ENCODE measurements at places on chromosomes 6 and 20.

DNA sequence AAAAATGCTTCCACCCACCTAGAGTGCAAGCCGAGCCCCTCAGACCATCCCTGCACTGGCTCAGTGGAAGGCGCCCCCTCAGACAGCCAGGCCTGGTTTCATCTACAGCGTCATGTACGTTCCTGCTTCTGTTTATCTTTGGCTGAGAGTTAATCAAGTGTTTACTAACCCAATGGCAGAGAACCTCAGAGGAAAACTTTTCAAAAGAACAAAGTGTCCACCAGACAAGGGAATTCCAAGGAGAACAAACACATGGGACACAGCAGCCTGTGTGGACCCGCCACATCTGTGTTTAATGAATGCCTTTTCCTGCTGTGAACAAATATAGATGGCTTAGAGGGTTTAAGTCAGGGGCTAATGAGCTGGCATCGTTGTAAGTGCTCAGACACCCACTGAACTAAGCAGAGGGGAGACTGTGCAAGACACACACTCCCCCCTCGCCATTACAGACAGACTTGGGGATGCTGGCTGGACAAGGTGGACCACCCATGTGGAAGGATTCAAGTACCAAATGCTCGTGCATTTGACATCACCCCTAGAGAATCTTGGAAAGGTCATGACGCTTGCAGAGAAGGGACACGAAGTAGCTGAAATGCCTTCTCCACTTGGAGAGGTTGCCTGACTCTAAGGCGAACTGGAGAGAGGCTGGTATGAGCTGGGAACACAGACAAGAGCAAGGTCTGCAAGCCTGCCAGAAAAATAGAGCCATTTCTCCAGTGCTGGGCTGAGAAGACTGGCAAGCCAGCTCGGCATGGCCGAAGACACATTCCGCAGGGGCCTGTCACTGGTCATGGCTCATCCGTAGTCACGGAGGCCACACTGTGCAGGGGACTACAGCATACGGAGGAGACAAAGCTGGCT, 53.5 kb upstream of the NXT1 start:
- DNase-seq: no peak

DNA sequence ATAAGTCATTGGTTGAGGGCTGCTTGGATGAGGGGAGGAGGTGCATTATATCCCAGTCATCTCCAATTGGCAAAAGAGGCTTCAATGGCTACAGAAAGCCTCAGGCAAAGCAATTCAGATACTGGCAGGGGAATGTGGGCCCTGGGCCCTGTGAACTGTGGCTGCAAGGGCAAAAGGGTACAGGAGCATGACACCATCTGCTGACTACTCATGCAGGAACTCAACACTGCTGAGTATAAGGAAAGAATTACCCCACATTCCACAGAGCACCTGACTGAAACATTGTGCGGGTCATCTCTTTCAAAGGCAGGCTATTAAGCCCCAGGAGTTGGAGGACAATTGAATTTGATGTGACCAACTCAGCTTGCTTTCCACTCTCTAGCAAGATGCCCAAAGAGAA, 92.1 kb upstream of the SPTLC3 start:
- DNase-seq: no peak

- DNase-seq: no peak
These were observed 129.0 kb downstream of the SOX4 start for GRCh38 chr6:21722510-21722909.

GRCh38 chr6:41736186-41736733, 852 bp upstream of the TFEB start:
- no peak for DNase-seq

DNA sequence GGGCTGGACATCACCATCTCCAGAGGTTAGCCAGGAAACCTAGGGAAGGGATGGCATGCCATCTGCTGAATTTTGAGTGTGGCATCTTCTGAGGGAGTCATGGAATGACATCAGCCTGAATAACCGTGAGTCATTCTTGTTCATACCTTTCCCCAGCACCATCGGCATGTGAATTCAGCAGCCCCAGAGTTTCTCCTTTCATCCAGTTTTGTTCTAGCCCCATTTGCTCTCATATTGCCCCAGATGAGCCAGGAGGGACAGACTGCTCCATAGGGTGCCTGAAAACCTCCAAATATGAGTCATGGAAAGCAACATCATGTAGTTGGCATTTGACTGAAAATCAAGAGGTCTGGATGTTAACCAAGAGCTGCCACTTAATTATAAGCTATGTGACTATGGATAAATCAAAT, 219.2 kb upstream of the SGK1 start:
- DNase-seq: no peak

DNA sequence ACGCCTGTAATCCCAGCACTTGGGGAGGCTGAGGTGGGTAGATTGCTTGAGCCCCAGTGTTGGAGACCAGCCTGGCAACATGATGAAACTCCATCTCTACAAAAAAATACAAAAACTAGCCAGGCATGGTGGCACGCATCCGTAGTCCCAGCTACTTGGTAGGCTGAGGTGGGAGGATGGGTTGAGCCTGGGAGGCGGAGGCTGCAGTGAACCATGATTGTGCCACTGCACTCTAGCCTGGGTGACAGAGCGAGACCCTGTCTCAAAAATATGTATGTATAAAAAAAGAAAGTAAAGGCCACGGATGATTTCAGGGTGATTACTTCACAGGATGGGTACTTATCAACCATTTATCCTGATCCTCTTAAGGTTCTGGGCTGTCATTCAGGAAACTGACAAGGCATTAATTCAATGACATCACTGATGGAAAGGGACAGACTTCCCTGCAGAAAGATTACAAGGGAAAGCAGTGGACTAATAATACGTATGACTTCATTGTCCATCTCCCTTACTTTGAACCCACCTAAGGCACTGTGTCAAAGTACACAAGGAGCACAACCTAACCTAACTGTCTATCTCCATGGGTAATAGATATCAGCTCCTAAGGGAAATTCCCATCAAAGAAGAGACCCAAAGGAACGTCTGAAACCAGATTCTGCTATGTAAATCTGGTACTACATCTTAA, 61.2 kb downstream of the ZMYND8 start:
- no peak for DNase-seq

DNA sequence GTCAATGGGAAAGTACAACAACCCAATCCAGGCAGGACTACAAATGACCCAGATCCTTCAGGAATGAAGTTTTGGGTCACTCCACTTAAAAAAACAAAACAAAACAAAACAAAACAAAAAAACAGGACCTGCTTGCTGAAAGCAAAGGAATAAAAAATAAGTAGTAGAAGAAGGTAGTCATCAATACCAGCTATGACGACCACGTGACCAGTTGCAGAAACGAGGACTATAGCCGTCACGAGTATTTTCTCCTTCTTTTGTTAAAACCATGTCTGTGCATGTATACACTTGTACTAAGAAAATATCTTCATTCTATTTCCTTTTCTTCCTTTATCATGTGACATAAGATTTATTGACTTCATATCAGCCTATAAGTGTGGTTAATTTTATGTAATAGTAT, 308.4 kb upstream of the DEFB112 start:
- DNase-seq: no peak

GRCh38 chr20:24048024-24048611, 59.5 kb upstream of the GGTLC1 start:
- DNase-seq: no peak

GRCh38 chr6:166173281-166173951, 5.8 kb upstream of the TBXT start:
- no peak for DNase-seq

DNA sequence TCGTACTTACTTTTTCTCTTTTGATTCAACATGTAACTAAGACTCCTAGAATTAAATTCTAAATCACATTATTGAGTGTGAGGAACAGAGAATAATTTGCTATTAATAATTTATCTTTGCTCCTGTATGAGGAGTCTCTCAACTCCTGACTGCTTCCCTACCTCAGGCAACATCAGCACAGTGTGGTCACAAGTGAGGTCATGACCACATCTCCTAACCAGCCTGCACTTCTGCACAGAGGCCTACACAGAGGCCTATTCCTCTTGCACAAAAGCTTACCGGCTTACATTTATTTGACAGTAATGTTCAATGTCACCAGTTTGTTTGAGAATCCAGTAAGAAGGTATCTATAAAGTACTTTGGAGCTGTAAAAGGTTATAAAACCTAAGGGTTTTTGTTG, 637.4 kb upstream of the MARCKS start:
- DNase-seq: no peak

GRCh38 chr6:122352981-122353664, 46.3 kb upstream of the HSF2 start:
- no peak for DNase-seq

GRCh38 chr20:45114465-45115385, at the start of gene WFDC5:
WFDC5 (minus strand) TSS chr20:45115174; CDS start chr20:45115083, 91 bp downstream.
- no peak for DNase-seq

DNA sequence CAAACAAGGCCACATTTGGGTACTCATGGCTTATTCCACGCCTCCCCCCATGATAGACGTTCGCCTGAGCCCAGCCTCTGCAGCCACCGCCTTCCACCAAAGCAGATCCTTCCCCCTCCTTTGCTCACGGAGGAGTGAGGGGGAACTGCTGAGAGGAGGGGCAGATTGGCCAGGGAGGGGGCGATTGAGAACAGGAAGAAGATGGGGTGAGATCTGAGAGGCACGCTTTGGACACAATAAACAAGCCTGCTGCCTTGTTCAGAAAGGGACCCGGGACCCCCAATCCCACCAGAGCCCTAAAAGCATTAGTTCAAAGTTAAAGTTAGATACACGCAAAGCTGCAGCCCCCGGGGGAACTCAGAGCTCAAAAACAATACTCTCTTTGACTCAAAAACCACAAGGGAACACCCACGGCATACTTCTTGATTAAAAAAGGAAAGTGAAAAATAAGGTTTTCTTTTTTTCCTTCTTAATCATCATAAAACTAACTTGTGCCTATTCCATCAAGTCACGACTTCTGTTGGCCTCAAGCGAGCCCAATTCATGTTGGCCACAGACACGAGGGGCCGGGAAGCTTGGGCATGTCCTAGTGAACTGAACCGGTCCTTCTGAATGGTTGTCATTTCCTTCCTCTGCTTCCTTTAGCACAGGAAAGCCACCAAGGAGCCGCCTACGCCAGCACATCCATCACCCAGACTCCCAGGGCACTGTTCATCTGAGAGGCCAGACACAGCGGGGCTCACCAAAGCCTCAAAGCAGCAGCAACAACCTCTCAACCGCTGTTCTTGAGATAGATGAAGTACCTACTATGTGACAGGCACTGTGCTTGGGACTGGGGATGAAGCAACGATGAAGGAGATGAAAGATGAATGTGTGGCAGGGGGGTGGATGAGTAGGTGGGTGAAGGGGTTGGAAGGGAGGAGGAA, 44.7 kb downstream of the NFATC2 start:
- peak; percentile 20 for DNase-seq

DNA sequence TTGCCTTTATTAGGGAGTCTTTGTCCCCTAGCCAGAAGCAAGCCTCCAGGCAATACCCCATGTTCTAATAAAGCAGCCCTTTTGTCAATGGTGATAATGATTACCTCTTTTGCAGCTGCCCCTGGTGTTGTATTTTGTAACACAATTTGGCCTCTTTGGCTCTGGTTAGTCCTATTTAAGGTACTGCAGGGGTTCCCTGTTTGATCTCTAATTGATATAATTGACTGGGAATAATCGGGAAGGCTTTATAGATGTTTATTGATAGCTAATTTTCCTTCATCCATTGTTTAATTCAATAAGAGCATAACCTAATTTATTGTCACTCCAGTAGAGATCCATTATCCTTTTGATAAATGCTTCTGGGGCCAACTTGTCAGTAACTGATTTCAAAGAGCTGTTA, 537.2 kb downstream of the PKHD1 start:
- DNase-seq: no peak

DNA sequence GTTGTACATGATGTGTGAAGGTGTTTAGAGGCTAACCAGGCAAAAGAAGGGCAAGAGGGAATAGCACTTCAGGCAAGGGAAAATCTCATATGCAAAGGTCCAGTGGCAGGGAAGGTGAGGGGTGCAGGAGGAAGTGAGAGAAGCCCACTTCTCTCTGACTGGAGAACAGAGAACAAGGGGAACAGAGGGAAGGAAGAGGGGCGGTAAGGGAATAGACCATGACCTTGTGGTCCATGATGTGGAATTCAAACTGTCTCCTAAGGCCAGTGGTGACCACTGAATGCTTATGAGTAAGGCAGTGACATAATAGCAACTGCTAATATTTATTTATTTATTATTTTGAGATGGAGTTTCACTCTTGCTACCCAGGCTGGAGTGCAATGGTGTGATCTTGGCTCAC, 20.6 kb upstream of the SLC9A8 start:
- no peak for DNase-seq

DNA sequence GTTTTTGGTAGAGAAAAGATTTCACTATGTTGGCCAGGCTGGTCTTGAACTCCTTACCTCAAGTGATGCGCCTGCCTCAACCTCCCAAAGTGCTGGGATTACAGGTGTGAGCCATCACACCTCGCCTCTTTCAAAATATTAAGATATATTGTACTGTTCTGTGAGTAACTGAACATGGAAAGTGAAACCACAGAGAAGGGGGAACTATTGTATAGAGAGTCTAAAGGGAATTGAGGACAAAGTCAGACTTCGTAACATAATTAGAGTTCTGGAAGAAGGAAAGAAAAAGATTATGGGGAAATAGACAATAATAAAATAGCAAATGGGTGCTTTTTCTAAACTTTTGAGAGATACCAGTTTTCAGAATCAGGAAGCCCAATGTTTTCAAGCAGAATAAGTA, 17.4 kb upstream of the AKAP7 start:
- no peak for DNase-seq
